ENCODE measurements at places on chromosomes 7 and 10.

- no peak for DNase-seq
Observed at GRCh38 chr7:39504963-39505362, 61.2 kb upstream of the YAE1 start.

DNA sequence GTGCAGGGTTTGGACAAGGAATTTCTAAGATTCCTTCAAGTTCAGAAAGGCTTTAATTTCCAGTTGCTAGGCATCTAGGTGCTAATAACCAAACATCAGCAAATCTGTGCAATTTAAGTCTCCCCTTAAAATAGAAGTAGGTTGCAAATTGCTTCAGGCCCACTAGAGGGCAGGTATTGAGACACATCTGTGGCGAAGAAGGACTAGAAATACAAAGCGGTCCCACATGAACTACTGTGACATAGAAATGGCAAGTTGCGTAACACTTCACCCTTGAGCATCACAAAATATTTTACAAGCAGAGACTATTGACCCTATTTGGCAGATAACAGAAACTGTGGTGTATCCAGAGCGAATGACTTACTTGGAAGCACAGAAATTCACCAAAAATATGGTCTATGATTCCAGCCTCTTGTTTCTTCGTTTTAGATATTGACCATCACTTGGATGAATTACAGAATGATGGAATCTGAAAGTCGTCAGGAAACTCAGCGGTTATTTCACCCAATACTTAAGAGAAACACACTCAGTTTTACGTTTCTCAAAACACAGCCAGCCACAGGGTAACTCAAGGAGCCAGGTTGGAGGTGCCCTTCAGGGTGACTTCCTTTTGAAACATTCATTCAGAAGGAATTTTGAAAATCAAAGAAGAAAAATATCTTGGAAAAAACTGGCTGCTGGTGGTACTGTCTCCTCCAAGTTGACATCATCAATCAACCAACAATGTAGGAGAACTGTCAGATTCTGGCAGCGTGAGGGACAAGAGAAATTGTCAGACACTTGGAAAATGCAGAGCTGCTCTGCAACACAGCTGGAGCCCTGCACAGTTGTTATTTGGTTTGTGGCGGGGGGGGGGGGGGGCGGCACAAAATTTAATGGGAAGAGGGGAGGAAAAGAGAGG is 256.3 kb upstream of the MINDY3 start:
- DNase-seq = no peak

DNA sequence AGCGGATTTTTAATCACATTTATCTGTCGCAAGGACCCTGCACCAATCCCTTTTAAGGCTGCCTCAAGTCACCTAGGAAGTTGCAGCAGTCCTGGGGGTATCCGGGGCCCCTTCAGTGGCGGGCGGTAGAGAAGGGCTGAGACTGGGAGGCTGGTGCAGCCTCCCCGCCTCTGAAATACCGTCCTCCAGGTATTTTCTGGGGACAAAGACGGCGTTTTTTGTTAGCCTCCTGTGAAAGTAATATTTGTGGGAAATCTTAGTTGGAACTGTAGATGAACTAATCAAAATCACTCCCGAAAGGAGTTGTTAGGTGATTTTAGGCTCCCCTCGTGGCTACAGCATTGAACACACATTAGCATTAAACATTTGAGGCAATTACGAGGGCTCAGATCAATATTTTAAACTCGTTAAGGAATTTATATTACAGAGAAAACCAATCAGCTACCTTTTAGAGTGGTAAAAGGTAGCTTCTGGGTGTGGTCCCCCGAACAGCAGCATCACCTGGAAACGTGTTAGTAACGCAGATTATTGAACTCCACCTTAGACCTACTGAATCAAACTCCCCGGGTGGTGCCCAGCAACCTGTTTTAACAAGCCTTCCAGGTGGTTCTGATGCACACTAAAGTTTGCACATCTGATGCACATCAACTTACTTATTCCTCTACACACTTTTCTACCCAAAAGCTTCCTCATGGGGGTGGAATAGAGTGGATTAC is 530 bp upstream of the ANXA7 start:
- no peak for DNase-seq

DNA sequence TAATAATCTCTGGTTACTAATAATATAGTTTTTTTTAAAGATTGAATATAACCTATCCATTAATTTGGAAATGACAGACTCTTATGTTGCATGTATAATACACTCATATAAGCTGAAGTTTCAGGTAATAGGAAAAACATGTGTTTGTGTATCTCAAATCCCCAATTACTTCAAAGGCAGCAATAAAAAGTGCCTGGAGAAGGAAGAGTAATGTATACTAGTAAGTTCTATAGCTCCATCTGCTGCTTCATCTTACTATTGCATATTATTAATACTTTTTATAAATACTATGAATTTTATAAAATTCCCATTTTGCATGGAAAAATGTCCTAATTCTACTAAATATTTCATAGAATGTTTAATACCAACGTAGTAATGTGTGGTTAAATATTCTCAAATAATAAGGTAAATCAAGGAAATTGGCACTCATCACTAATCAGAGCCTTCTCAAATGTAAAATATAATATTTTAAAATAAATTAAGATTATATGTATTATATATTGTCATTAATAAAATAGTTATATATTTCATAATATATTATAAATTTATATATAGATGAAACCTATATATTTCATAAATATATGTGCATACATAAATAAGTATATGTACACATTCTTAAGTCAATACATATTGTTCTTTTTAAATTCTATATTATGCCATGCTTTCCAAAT is 311.9 kb downstream of the HGF start:
- DNase-seq = no peak

All from fibroblast of skin of left biceps (primary cell).